Fibroblast of lung (primary cell): ENCODE measurements at places on chromosomes 12 and 14. TPM values are rescaled to one million over a fixed set of nuclear protein-coding genes. Genes with fewer than 3 reads are reported as not detected.

DDX55 gene
- 13.9 and 14.9 TPM in 2 replicates for total RNA-seq

OR4L1 gene
- total RNA-seq: not detected in 2 replicates

IGF1 gene
- 0.83 and 1.3 TPM in 2 replicates for total RNA-seq

CLMN gene
- 0.83 and 1.0 TPM in 2 replicates for total RNA-seq

KERA gene
- not detected in 2 replicates for total RNA-seq

DLGAP5 gene
- 0.77 and 8.1 TPM in 2 replicates for total RNA-seq

ITGA7 gene
- 40.3 and 130 TPM in 2 replicates for total RNA-seq

ITGB7 gene
- total RNA-seq: 0.26 and 0.50 TPM in 2 replicates

PZP gene
- total RNA-seq: not detected in 2 replicates

MANSC4 gene
- total RNA-seq: 0.17 TPM in 1 of 2 replicates, not detected in the other

NID2 gene
- 93.7 and 181 TPM in 2 replicates for total RNA-seq

DLK1 gene
- total RNA-seq: not detected in 2 replicates

MYL2 gene
- total RNA-seq: not detected in 2 replicates

MYH6 gene
- not detected in 2 replicates for total RNA-seq

SYCP3 gene
- total RNA-seq: 0.17 and 0.26 TPM in 2 replicates

NXPH4 gene
- total RNA-seq: 0.50 and 1.0 TPM in 2 replicates

SLC2A3 gene
- 95.0 and 127 TPM in 2 replicates for total RNA-seq

OTOGL gene
- under 0.01 and 0.17 TPM in 2 replicates for total RNA-seq

ADCY4 gene
- total RNA-seq: 1.3 and 7.4 TPM in 2 replicates

MIP gene
- total RNA-seq: not detected in 2 replicates

SLC6A12 gene
- under 0.01 TPM in 1 of 2 replicates, not detected in the other for total RNA-seq

MYF5 gene
- total RNA-seq: not detected in 2 replicates

KCNMB4 gene
- total RNA-seq: 0.33 and 0.51 TPM in 2 replicates

NAV3 gene
- 50.3 and 60.6 TPM in 2 replicates for total RNA-seq

PLA2G1B gene
- total RNA-seq: 0.51 TPM in 1 of 2 replicates, not detected in the other

LTBP2 gene
- 243 and 514 TPM in 2 replicates for total RNA-seq

DNAJC22 gene
- total RNA-seq: 4.6 and 4.8 TPM in 2 replicates

NR4A1 gene
- total RNA-seq: 2.1 and 3.8 TPM in 2 replicates

PLEKHH1 gene
- 0.33 and 0.77 TPM in 2 replicates for total RNA-seq

DAO gene
- not detected in 2 replicates for total RNA-seq

SLC38A1 gene
- total RNA-seq: 59.3 and 88.8 TPM in 2 replicates

OVCH1 gene
- 0.51 and 1.2 TPM in 2 replicates for total RNA-seq
